ENCODE measurements at places on chromosomes 7 and 10. TPM values are rescaled to one million over a fixed set of nuclear protein-coding genes. Genes with fewer than 3 reads are reported as not detected.
A peak's percentile ranks its signal among the peaks of the same experiment; 100 is the strongest.

The KCND2 gene
- not detected for total RNA-seq

The FFAR4 gene
- not detected for total RNA-seq

DNA sequence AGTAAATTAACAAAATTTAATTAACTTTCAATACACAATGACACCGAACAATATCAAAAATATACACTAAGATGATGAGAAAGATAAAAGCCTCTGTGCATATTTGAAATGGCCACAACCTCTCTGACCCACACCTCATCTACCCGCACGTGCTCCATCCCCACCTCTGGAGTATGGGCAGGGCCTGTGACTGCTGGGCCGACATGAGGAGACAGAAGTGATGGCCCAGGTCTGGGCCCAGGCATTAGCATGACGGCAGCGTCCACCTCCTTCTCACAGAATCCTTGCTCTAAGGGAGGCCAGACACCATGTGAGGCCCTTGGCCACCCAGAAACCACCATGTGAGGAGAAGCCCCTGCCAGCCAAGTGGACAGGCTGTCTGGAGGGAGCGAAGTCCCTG is 122.1 kb upstream of the RNF32 start:
- H3K36me3 ChIP-seq, result peaks cover 8% of the 10 kb centered on the region
- no peak overlapping the region for H3K27ac ChIP-seq
- no peak overlapping the region for H3K4me3 ChIP-seq
- H3K27me3 ChIP-seq, result no peaks in the 10 kb centered on the region
- no peaks in the 10 kb centered on the region for H3K4me1 ChIP-seq

DNA sequence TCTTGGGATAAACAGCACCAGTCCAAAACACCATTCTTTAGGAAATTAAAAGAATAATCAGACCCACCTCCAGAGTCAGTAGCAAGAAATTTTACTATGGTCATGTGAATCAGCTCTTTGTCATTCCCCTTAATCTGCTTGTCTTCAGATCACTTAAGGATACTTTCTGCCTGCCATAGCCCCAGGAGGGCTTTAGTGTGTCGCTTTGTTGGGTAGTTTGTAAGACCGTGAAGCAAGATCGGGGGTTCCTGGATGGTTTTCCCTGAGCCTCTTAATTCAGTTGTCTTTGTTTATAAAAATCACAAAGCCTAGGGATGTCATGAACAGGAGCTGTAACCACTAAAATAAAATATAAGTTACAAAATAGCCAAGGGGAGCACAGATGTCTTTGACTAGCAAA is 223.6 kb downstream of the RELN start:
- no peaks in the 10 kb centered on the region for H3K36me3 ChIP-seq
- no peaks in the 10 kb centered on the region for H3K4me1 ChIP-seq
- DNase-seq, result no peak
- no peak overlapping the region for H3K27ac ChIP-seq

- peak overlapping the region; percentile 99 for H3K4me3 ChIP-seq
- H3K27me3 ChIP-seq, result peaks cover 6% of the 10 kb centered on the region
- H3K36me3 ChIP-seq, result peaks cover 41% of the 10 kb centered on the region
- peak overlapping the region; percentile 98 for H3K27ac ChIP-seq
- peak; percentile 42 for DNase-seq
Observed at GRCh38 chr10:49539320-49539885, 482 bp upstream of the ERCC6 start.

DNA sequence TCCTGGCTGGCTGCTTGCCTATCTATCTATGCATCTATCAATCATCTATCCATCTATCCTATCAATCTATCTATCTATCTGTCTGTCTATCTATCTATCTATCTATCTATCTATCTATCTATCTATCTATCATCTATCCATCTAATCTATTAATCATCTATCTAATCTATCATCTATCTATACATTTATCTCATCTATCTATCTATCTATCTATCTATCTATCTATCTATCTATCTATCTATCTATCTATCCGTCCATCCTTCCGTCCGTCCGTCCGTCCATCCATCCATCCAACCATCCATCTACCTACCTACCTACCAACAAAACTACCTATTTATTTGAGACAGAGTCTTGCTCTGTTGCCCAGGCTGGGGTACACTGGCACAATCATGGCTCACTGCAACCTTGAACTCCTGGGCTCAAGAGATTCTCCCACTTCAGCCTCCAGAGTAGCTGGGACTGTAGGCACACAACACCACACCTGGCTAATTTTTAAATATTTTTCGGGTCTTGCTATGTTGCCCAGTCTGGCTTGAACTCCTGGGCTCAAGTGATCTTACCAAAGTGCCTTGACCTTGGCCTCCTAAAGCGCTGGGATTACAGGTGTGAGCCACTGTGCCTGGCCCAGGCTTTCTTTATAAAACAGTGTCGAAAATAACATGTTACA is 95.3 kb upstream of the NMT2 start:
- peaks cover 6% of the 10 kb centered on the region for H3K36me3 ChIP-seq
- no peak for DNase-seq
- H3K4me1 ChIP-seq, result no peaks in the 10 kb centered on the region
- no peak overlapping the region for H3K27ac ChIP-seq

- H3K36me3 ChIP-seq, result peaks cover 12% of the 10 kb centered on the region
- no peak for DNase-seq
- H3K4me1 ChIP-seq, result peaks cover 19% of the 10 kb centered on the region
- no peak overlapping the region for H3K27ac ChIP-seq
- no peaks in the 10 kb centered on the region for H3K27me3 ChIP-seq
- no peak overlapping the region for H3K4me3 ChIP-seq
Observed at GRCh38 chr7:2154121-2154520, 78.6 kb downstream of the MAD1L1 start.

DNA sequence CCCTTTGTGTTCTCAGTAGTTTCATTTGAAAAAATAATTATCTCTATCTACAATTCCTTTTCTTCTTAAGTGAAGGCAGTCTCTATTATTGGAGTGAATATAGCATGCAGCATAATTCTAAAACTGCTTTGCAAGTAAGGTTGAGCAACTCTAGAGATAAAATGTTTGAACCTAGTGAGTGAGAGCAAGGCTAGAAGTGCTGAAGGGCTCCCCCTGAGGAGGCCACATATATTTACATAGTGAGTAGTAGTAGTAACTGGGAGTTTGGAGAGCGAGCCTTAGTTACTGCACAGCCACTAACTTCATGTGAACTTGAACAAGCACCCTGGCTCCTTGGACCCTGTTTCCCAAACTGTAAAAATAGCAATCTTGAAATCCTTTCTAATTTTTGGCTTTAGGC is 141.5 kb upstream of the DKK1 start:
- H3K4me3 ChIP-seq, result no peak overlapping the region
- no peaks in the 10 kb centered on the region for H3K36me3 ChIP-seq
- H3K27me3 ChIP-seq, result peaks cover 4% of the 10 kb centered on the region
- H3K4me1 ChIP-seq, result no peaks in the 10 kb centered on the region
- no peak overlapping the region for H3K27ac ChIP-seq
- DNase-seq, result no peak

Data from HFFc6 (cell line).